ENCODE measurements at places on chromosomes 5 and 9. TPM values are rescaled to one million over a fixed set of nuclear protein-coding genes. Genes with fewer than 3 reads are reported as not detected.

The ANKRD20A1 gene
- total RNA-seq = not detected

The LOX gene
- total RNA-seq = 26.4 TPM

The CFAP77 gene
- total RNA-seq = not detected

The IFNA2 gene
- not detected for total RNA-seq

The ENTPD2 gene
- total RNA-seq = not detected

The PIP5KL1 gene
- 2.0 TPM for total RNA-seq

The ADRA1B gene
- 0.71 TPM for total RNA-seq

The IL17B gene
- not detected for total RNA-seq

The SHOC1 gene
- not detected for total RNA-seq

The CEP72 gene
- 8.0 TPM for total RNA-seq

The NOXA1 gene
- 0.17 TPM for total RNA-seq

The KIF4B gene
- 0.06 TPM for total RNA-seq

The ZNF366 gene
- 0.23 TPM for total RNA-seq

The MARVELD2 gene
- 0.26 TPM for total RNA-seq

The DEPDC1B gene
- 20.9 TPM for total RNA-seq

The NUTM2F gene
- total RNA-seq = not detected

The KIF12 gene
- total RNA-seq = not detected

The PCDHGB2 gene
- 12.5 TPM for total RNA-seq

The ALDH1A1 gene
- 155 TPM for total RNA-seq

The NR6A1 gene
- 1.1 TPM for total RNA-seq

The AKNA gene
- 3.7 TPM for total RNA-seq

The IFNE gene
- 0.75 TPM for total RNA-seq

The LECT2 gene
- not detected for total RNA-seq

The ANXA2R gene
- 1.7 TPM for total RNA-seq

The PCDHGA3 gene
- total RNA-seq = 0.57 TPM

The FOXI1 gene
- total RNA-seq = not detected

The VCAN gene
- total RNA-seq = 160 TPM

The PCAT7 gene
- not detected for total RNA-seq

The NIPSNAP3A gene
- 27.0 TPM for total RNA-seq

The TRIP13 gene
- 65.9 TPM for total RNA-seq

The LCN9 gene
- total RNA-seq = not detected

The DND1 gene
- total RNA-seq = 0.52 TPM
